ENCODE measurements at places on chromosomes 1 and 21.

DNA sequence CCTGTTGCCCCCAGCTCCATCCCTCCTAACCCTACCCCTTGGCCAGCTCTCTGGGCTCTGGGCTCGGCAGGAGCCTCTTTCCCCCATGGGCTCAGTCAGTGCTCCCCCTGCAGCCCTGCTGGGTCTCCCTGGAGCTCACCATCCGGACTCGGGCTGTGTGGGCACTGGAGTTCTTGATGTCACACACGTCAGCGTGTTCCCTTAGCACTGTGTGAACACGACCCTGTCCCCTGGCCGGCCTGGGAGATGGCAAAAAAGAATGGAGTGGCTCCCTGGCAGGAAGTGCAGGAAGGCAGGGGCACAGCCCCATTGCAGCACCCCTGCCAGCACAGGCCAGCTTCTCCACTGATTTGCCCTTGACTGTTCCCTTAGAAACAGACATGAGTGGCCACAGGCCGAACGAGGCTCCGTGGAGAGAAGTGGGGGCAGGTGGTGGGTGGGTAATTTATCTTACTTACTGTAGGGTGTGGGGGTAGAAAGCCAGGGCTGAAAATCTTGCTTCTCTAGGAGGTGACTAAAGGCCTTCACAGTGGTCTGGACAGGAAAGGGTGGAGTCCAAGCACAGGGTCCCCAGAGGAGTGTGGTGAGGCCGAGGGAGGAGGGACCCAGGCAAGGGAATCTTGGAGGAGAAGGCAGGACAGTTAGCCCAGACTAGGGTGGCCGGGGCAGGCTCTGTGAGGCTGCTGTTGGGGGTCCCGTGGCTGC, 381.7 kb upstream of the VAMP3 start:
- no peak for DNase-seq

DNA sequence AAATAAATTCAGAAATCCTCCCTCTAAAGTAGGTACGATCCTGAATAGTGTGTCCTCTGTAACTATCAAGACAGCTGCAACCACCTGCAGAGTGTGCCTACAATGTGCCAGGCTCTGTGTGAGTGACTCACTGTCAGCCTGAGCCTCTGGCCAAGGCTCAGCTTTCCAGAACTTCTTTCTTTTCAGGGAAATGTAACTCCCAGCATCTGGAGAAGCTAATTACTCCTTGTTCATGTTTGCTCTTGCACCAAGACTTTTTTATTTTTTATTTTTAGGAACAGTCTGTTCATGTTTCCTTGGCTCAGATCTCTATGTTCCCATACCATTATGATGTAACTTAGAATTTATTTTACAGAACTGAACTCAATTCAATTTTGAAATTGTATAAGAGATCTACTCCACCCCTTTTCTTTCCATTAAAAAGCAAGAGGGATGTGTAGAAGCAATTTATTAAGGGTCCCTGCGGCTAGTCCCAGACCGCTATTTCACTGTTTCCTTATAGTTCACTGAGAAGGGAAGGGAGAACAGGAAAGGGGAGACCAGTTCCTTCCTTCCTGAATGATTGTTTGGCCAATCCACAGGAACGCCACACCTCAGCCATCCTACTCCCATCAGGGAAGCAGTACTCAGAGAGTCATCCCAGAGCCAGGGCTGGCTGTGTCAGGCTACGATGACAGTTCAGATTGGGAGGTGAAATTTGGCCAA, 112.4 kb upstream of the ZNF648 start:
- no peak for DNase-seq

DNA sequence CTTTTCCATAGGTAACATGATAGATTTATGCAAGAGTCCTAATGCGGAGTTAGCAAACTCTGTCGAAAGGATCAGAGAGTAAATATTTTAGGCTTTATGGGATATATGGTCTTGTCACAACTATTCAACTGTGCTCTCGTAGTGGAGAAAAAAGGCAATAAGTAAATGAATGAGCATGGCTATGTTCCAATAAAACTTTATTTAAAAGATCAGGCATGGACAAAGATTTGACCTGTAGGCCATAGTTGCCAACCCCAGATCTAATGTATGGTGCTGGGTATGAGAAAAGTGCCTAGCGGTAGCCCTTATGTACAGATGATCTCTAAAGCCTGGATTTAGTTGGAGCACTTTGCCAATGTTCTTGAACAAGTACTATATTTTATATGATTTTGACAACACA, 498.8 kb upstream of the C1orf87 start:
- no peak for DNase-seq

DNA sequence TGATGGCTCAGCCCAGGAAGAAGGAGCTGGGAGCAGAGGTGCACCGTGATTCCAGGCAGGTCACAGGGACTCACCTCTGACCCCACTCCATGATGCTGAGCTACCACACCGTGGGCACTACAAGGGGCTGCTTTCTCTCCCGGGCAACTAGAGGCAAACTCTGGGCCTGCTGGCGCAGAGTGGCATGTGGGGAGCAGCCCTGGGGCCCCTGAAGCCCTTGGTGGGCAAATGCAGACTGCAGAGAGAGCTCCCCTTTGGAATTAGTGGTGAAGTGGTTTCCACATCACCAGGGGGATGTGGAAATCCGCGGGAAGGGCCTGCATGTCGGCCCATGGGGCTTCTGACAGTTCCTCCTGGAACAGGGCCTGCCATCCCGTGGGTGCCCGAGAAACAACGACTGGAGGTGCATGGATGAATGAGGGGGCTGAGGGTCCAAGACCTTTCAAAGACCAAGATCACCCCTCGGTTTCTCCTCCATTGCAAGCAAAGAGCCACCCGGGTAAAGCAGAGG, 11.8 kb upstream of the MMEL1 start:
- peak; percentile 11 for DNase-seq

DNA sequence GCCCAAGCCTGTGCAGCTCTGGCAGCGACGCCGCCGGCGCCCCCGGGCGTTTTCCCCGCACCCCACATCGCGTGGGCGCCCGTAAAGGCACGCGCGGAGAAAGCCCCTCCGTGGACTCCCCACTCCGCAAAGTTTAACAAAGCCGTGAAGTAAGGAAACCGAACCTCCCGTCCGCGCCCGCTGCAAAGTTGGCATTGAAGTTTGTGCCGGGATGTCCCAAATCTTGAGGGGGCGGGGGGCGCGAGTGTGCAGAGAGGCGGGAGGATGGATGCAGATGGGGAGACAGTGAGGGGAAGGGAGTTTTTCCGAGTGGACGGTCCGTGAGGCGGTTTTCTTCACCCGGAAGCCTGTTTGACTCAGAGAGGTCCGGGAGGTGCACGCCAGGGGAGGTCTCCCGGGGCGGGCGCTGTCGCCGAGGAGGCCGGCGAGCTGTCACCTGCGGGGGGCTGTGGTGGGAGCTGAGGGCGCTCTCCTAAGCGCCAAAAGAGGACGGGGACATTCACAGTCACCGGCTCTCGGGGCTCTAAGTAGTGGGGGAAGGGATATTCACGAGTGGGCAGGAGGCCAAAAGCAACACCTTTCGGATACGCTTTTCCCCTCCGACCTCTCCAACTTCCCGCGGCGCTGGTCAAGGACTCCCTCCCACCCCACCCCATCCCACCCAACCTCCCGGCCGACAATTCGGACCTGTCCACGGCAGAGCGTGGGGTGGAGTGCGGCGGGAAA, 1.3 kb downstream of the WLS start:
- no peak for DNase-seq

- DNase-seq = no peak
Measured at GRCh38 chr1:161138431-161138830, 6.0 kb upstream of the DEDD start.

DNA sequence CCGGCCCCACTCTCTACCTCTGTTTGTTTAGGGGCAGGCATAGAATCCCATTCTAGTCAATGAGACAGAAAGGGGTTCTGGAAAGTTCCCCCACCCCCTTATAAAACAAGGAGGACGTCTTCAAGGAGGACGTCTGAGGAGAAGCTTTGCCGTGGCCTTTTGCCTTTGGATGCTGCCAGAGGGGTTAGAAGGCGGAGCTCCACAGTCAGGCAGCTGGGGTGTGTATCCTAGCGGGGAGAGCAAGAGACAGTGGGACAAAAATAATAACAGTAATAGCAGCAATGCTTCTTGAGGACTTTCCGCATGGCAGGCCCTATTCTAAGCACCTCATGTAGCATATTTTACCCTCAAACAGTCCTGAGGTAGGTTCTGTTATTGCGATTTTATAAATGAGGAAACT, 48.2 kb upstream of the TENT5B start:
- DNase-seq = no peak

DNA sequence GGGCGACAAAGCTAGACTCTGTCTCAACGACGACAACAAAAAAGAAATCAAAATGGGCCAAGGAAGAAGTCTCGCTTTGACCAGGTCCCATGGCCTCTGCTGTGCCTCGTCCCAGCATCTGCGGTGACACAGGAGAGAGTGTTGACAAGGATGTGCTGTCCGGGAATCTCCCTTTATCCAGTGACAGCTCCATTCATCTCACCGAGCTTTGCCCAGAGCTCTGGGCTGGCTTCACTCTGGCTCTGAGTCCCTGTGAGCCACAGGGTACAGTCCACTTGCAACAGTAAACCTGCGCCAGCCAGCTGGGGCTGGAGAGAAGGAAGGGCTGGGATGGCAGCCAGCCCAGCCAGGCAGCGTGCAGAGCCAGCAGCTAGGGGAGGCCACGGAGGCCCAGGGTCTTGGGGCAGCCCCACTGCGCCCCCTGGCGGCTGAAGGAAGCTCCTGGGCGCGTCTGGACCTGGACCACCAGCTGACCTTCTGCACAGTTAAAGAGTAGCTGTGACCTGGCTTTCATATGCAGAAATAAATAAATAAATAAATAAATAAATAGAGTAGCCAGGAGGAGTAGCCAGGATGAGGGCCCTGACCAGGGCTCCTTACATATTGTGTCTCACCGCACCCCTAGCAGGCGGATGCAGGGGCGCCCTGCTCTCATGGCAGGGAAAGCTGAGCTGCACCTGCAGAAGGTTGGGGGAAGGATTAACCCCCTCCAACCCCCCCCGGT, 29.7 kb downstream of the ENO1 start:
- peak; percentile 76 for DNase-seq

DNA sequence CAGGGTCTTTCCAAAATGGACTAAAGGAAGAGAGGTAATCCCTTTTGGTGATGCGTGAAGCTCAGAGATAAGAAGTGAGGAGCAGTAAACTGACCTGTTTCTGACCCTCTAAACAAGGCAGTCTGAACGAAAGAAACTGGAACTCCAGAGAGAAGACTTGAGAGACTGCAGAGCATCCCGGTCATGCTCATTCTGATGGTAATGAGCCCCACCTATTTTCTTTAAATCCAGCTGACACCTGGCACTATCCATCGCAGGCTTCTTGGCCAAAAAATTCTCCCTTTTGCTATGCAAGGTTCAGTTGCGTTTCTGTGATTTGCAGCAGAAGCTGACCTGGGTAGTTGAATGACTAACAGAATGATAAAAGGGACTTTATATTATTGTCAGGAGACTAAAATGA, 105.9 kb upstream of the KCNK2 start:
- no peak for DNase-seq

- DNase-seq = no peak
Measured at GRCh38 chr1:113786069-113786468, 26.2 kb downstream of the RSBN1 start.
